ENCODE measurements at places on chromosomes 1 and 21.

- no peak for DNase-seq
These were observed 41.1 kb downstream of the TNFSF18 start for GRCh38 chr1:173009597-173009996.

DNA sequence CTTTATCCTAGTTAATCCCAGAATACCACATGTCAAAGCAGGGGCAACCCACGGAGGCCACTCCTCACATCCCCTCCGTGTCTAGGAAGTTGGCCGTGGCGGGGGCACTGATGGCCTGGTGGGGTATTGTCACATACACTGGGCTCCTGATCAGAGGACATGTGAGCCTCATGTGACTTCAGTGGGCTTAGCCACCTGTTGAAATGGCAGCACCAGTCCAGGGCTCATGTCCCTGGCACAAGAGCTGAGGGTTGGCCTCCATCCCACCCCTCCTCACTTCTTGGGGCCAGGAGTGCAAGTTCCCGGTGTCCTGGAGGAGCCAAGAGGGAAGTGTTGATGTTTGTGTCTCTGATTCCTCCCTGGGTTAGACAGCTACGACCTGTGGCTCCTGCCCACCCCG lies 313.4 kb downstream of the CAMTA1 start:
- no peak for DNase-seq

DNA sequence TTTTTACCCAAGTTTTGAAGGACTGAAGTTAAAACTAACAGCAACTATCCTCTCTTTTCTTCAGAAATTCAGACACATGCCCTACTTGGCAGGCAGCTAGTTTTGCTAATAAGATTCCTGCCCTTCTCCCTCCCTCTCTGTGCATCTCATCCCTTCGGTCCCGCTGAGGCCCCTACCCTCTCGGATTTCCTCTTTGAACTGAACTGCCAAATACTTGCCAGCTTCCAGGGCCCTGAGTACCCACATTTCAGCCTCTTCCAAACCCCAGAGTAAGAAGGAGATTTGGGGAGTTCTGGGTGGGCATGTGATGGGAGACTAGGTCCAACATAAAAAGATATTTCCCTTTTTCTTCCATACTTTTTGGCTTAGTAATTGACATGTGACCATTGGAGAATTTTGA lies 116.5 kb upstream of the JUN start:
- no peak for DNase-seq

- DNase-seq, result no peak
These were observed 261.0 kb downstream of the RHOU start for GRCh38 chr1:228996281-228996680.

- no peak for DNase-seq
These were observed 24.4 kb downstream of the MCOLN2 start for GRCh38 chr1:84972377-84972987.

- DNase-seq, result no peak
These were observed 191.5 kb downstream of the SDCCAG8 start for GRCh38 chr1:243447347-243447746.
